Astrocyte (in vitro differentiated cells and primary cell): ENCODE measurements at places on chromosomes 2 and 18. TPM values are rescaled to one million over a fixed set of nuclear protein-coding genes. Genes with fewer than 3 reads are reported as not detected.

DNA sequence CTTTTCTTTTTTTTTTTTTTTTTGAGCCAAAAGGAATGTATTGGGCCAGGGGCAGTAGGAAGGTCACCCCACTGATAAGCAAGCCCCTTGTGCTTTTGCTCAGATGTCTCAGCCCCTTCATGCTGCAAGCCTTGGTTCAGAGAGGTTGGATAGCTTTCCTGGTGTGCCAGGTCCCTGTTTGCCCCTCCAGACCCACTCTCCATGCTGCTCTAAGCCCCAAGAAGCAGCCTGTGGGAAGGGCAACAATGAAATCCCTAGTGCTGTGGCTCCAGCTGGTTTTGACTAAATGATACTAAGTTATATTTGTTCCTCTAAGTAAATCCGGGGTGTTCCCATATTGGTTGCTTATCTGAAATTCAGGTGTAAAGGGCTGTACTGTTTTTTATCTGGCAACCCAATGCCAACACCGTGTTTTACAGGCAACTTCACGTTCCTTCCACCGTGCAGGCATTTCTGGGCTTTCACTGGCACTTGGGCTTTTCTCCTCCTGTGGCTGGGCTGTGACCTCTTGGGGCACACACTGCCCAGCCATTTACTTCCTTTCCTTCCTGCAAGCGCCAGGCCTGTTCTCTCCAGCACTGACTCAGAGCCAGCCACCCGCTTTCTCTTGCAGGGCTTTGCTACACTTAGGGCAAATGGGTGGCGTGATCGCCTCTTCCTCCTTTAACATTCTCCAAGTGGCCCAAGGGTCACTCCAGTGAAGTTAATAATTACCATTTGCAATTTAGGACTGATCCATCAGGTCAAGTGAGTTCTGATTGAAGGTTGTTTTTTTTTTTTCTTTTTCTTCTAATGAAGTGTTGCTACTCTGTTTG, 21.6 kb downstream of the MERTK start:
- DNase-seq, result no peak

DNA sequence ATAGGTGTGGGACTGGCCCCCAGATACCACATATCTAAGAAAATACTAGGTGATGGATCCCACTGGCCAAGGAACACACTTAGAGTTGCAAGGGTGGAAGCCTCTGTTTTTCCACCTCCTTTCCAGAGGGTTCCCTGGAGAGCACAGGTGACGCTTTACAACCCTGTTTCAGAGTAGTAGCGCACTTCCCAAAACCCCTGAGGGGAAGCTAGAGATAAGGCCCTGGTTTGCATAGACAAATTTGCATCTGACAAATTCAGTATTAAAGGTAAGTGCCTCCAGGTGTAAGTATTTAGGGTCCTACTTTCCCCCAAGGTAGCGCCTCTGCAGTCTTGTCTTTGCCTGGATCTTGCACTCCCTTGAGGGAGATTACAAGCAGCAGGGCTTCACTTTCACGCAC, 474 bp upstream of the CERKL start:
- DNase-seq, result no peak

- no peak for DNase-seq
Measured at GRCh38 chr2:64023485-64024258, 4.4 kb upstream of the VPS54 start.

Gene NPHP1
- total RNA-seq, result 3.3 and 4.9 TPM in 2 replicates

GRCh38 chr18:8367217-8367988, 241.8 kb upstream of the RAB12 start:
- DNase-seq, result no peak

Gene UNC80
- total RNA-seq, result 0.27 and 0.38 TPM in 2 replicates

GRCh38 chr2:166270376-166270775, 105.4 kb downstream of the SCN9A start:
- no peak for DNase-seq

GRCh38 chr18:51168960-51169662, 28.4 kb downstream of the MEX3C start:
- no peak for DNase-seq

DNA sequence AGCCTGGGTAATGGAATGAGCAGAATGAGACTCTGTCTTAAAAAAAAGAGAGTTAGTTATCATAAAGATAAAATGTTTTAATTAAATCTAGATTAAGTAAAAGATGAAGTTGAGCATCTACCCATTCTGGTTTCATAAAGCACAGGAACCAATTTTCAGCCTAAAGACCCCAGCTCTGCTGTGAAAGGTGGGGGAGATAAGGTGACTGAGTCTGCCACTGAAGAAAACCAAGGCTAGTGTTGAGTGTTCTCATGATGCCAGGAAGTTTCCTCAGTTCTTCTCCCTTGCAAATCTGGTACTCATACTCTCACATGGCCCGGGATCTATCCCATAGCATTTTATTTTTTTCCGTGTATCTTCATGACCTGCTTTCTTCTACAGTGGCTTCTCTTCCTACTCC, 10.4 kb upstream of the CXCR4 start:
- no peak for DNase-seq

DNA sequence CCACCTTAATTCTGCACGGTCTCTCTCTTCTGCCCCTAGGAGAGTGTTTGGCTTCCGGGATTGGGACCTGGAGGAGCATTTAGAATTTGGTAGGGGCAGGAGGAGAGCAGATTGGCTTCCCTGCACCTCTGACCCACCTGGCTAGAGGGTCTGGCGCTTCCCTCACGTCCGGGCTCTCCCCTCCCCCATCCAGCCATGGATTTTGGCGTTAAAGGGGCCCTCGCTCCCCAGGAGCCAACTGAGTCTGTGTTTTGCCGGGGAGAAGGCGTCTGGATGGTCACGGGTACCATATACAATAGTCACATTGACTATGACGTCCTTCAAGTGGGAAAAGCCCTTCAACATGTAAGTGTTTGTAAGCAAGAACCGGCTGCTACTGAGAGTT, 6.6 kb downstream of the HOXD3 start:
- DNase-seq, result no peak
